ENCODE measurements at places on chromosomes 5 and 9.

DNA sequence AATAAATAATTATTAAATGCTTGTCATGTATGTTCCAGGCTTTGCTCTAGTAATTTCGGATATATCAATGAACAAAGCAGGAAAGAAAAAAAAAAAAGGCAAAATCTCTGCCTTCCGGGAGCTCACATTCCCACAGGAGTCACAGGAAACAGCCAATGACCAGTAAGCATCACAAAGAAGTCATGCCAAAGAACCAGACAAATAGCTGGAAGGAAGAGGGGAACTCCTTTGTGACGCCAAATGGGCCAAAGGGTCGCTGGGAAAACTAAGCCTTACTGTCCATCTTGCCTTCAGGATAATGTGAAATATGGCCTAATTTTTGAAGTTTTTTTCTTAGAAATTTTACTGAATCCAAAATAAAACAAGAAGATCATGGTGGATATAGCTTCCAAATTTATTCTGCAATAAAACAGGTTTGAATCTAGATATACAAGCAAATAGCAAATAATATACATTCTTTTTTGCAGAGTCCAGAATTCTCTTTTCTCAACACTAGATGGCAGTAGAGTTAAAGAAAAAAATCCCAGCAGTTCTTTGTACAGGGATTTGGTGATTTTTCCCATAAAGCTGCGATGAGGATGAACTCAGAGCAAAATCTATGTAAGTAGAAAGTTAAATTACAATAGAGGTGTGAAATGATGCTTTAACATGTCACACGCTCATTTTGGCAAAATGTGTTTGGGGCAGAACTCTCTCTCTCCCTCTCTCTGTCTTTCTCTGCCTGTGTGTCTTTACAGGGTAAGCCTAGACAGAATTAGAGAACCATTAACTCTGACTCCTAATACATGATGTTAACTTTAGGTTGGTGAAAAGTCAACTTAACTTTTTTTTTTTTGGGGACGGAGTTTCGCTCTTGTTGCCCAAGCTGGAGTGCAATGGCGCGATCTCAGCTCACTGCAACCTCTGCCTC lies 60.0 kb upstream of the TUT7 start:
- DNase-seq = no peak

DNA sequence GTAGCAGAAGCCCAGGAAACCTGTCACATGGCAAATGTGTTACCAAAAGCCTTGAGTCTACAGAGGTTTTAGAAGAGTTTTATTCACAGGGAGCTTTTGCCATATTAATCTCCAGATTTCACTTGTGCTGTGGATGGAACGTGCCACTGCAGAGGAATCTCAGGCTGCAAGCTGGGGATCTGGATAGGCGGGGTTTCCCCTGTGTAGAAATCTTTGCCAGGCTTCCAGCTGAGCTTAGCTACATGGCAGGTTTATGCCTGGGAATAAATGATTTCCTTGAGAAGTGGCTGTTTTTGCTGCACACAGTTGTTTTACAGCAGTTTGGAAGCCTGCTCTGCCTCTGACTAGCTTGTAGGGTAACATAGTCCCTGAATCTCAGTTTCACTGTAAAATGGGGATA lies 224.6 kb upstream of the PLPPR1 start:
- DNase-seq = no peak

- no peak for DNase-seq
These were observed 293.8 kb downstream of the CWC27 start for GRCh38 chr5:65062469-65063083.

DNA sequence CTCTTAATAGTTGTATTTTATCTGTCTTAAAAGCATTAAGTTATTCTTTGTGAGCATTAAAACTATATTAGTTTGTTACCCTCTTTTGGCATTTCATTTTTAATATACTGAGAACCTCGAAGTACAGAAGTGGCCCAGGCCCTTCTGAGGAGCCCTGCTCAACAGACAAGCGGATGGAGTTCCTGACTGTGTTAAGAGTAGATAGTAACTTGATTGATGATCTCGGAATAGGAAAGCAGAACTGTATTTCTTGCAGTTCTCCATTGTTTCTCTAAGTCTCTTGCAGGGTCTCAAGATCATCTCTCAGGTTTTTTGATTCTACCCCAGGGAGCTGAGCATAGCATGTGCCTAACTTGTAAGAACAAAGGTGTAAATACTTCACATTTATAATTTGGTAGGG lies 139.6 kb downstream of the SMARCA2 start:
- DNase-seq = no peak

DNA sequence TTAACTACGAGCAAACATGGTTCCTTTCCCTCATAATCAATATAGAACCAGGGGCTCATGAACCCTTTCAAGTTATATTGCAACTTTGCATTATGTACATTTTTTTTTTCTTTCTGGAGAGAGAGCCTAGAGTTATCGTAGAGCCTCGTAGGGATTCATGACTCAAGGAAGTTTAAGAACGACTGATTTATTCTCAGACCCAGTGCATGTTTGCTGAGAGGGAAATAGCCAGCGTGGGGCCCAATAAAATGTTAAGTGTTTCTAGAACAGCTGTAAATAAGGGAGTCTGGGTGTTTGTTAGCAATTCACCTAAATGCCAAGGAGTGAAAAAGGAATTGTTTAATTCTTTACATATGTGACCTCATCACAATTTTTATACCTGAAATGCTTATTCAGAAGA lies 119.0 kb upstream of the KLF9 start:
- DNase-seq = no peak

DNA sequence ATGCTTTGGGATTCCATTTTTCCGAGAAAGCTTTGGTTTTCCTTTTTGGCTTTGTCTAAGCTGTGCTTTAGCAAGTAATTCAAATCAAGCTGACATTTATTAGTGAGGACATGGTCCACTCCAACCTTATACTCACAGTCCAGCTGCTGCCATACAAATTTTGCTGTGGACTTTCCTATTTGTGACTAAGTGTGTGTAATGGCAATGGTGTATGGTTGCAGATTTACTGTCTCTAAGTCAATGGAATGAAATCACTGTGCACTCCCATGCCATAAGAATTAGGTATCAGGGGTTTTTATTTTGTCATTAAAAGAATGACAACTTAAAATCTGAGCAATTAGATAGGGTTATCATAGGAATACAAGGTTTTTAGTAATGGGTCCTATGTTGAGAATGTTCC lies 530.0 kb downstream of the CCDC171 start:
- no peak for DNase-seq

GRCh38 chr9:33349743-33350142 lies 52.6 kb downstream of the AQP7 start:
- DNase-seq = no peak

GRCh38 chr5:126435261-126435660 lies 12.1 kb downstream of the GRAMD2B start:
- DNase-seq = no peak

GRCh38 chr5:1264211-1264610 lies 30.7 kb downstream of the TERT start:
- no peak for DNase-seq

- DNase-seq = no peak
These were observed 51.5 kb downstream of the WNK2 start for GRCh38 chr9:93235300-93235960.

DNA sequence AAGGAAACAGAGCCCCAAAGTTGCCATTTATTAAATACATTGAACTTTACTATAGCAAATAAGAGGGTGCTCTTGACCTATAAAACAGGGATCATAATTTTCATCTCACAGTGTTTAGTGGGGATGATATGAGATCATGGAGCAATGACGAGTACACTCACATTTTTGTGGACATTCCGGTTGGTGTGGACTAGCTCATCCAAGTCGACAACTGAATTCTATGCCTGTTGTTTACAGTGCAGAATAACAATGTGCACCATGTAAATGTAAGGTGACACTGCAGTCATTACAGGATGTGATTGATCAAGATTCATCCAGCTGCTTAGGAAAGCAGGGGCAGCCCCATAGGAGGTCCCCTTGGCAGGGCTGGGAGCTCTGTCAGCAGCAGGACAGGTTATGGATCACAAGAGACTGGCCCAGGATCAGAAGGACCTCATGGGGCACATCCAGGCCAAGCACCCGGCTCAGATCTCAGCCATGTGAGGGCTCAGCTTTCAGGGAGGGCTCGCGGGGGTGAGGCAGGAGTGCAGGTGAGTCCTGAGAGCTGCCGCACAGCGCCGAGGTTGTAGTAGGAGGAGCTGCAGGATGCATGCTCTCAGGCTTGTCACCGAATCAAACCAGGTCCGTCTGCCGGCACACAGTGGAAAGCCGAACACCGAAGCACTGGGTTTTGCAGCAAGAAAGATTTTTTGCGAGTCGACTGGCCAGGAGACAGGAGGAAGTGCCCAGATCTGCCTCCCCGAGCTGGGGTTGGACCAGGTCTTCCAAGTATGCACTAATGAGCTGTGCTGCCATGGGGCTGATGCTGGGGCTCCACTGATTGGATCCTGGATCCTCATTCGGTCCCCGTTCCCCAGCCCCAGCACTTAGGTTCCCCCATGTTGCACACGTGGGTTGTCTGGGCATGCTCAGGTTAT lies 28.2 kb downstream of the MRPL36 start:
- DNase-seq = no peak

DNA sequence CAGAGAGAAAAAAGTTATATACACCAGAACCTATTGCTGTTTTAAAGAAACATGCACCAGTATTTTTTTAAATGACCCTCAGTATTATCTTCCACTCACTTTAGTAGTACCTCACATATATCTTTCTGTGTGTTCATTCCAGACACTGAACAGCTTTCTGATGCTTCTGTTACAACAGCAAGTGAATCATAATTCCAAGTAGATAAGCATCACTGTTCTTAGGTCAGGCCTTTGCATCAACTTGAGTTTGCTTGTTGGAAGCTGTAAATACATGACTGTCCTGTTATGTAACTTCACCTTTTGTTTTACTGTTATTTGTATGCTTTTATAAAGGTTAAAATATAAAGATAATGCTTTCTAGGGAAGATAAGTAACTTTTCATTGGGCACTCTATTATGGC lies 184.4 kb downstream of the ISL1 start:
- DNase-seq = no peak

- no peak for DNase-seq
These were observed 71.8 kb downstream of the EGFLAM start for GRCh38 chr5:38330207-38330606.

GRCh38 chr9:4035777-4036176 lies 264.1 kb downstream of the GLIS3 start:
- DNase-seq = no peak

DNA sequence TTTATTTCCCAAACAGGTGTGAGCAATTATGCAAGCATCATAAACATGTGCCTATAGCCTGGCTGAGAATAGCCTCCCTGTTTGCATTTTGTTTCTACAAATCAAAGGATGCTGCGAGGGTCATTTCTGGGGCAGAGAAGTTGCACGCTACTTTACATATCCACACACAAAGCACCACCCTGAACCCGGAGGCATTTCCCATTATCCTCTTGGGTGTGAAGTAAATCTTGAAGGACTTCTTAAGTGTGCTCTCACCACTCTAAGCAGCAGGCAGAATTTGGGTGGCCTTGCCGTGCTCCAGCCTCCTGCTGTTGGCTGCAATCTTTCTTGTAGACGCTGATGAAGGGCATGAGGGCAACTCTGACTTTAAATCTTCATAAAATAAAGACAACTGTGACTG lies 124.0 kb upstream of the TLE4 start:
- DNase-seq = no peak

GRCh38 chr5:119385536-119386128 lies 29.8 kb downstream of the TNFAIP8 start:
- no peak for DNase-seq

- DNase-seq = no peak
These were observed 382.9 kb upstream of the RFX3 start for GRCh38 chr9:3908731-3909130.

DNA sequence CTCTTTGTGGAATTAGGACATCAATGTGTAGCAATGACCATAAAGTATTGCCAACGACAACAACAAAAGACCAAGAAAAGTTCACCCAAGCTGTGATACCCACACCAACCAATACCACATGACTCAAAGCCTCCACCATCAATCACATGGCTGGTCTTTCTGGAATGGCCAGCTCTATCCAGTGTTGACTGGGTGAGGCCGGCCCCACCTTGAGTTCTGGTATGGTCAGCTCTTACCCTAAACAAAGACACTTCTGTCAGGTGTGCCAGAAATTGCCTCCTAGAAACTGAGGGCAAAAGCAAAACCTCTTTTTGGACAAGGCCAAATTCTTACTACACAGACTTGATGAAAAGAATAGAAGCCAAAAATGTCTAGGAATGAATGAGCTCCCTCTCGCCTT lies 331.5 kb downstream of the ZNF608 start:
- no peak for DNase-seq

- no peak for DNase-seq
These were observed 366.0 kb downstream of the HINT1 start for GRCh38 chr5:130799015-130799414.

DNA sequence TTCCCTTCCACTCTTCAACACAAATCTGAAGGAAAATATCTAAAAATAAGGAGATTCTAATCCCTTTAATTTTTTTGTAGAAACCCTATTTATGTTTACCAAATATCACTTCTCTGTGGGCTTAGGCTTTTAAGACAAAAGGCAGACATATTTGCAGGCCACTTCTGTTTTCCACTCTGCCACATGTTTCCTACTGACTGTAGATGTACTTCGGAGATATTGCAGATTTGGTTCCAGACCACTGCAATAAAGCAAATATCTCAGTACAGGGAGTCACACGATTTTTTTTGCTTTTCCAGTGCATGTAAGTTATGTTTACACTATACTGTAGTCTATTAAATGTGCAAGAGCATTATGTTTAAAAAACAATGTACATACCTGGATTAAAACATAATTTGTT lies 219.0 kb downstream of the SREK1 start:
- DNase-seq = no peak

DNA sequence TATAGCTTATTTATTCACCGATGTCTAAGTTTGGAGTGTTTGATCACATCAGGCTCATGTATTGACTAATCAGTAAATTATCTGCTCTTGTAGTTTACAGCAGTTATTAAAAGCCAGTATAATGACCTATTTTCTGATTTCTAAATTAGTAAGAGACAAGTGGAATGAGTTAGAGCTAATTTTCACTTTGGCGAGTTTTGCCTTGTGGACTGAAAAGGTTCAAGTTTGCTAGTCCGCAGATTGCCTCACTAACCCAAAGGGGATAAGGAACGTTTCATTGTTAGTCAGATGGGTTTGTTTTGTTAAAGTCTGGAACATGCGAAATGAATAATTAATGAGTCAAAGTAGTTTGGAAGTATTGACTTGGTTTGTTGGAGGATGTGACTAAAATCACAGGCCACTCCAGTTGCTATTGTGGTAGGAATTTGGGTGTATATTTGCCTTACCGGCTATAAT lies 40.1 kb downstream of the SMARCA2 start:
- no peak for DNase-seq
